ENCODE measurements at places on chromosomes 1 and 21. TPM values are rescaled to one million over a fixed set of nuclear protein-coding genes. Genes with fewer than 3 reads are reported as not detected.

Gene LIPI
- total RNA-seq: not detected

Gene CCDC27
- total RNA-seq: not detected

Gene ACKR1
- not detected for total RNA-seq

Gene PADI3
- not detected for total RNA-seq

Gene NTMT2
- not detected for total RNA-seq

Gene LHX4
- not detected for total RNA-seq

Gene MAP1LC3C
- total RNA-seq: not detected

Gene HSPA13
- total RNA-seq: 37.3 TPM

Gene IVNS1ABP
- total RNA-seq: 108 TPM

Gene OR6N1
- total RNA-seq: not detected

Gene INSRR
- 0.14 TPM for total RNA-seq

Gene LEMD1
- not detected for total RNA-seq

Gene TMEM240
- 1.1 TPM for total RNA-seq

Gene S100A14
- not detected for total RNA-seq

Gene C1QA
- not detected for total RNA-seq

Gene FAM163A
- not detected for total RNA-seq

Gene FCGR3A
- total RNA-seq: 0.11 TPM

Gene ANGPTL1
- total RNA-seq: not detected

Gene HEYL
- total RNA-seq: 0.14 TPM

Data from T-helper 2 cell treated with Interferon-gamma antibody and Interleukin-4, amounts not matched to agents 100 ng/mL and 5 ng/mL, for 36 hours (primary cell).